Fibroblast of skin of right quadriceps (primary cell): ENCODE measurements at places on chromosomes 6 and 20.

DNA sequence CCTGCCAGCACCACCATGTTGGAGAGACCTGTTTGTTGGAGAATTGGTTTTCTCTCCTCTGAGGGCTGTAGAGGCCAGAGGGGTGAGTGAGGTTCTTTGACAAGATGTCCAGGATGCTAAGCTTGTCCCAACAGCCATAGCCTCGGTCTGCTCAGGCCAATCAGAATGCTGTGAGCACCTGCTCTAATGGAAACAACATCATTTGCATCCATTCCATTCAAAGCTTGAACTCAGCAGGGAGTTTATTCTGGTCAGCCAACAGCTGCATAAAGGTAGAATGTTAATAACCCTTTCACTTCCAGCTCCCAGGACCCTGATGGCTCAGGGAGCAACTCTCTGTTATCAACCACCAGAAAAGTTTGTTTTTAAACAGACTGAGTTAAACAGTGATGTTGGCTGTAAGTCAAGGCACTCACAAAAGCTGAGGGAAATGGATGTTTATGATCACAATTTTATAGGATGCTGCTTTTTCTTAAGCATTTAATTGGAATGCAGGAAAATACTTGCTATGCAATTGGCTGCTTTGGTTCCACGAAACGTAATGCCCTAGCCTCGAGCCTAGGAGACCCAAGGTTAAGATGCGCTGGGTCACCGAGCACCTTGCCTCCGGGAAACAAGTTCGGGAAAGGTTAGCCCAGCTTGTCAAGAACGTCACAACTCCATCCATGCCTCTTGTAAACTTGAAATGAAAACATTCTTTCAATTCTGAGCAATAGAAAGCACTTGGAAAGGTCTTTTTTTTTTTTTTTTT, 155.2 kb downstream of the NFATC2 start:
- DNase-seq, result no peak

GRCh38 chr6:11188161-11188915, 44.1 kb downstream of the NEDD9 start:
- peak; percentile 42 for DNase-seq

GRCh38 chr6:5126214-5126613, 41.1 kb downstream of the PPP1R3G start:
- DNase-seq, result peak; percentile 60

DNA sequence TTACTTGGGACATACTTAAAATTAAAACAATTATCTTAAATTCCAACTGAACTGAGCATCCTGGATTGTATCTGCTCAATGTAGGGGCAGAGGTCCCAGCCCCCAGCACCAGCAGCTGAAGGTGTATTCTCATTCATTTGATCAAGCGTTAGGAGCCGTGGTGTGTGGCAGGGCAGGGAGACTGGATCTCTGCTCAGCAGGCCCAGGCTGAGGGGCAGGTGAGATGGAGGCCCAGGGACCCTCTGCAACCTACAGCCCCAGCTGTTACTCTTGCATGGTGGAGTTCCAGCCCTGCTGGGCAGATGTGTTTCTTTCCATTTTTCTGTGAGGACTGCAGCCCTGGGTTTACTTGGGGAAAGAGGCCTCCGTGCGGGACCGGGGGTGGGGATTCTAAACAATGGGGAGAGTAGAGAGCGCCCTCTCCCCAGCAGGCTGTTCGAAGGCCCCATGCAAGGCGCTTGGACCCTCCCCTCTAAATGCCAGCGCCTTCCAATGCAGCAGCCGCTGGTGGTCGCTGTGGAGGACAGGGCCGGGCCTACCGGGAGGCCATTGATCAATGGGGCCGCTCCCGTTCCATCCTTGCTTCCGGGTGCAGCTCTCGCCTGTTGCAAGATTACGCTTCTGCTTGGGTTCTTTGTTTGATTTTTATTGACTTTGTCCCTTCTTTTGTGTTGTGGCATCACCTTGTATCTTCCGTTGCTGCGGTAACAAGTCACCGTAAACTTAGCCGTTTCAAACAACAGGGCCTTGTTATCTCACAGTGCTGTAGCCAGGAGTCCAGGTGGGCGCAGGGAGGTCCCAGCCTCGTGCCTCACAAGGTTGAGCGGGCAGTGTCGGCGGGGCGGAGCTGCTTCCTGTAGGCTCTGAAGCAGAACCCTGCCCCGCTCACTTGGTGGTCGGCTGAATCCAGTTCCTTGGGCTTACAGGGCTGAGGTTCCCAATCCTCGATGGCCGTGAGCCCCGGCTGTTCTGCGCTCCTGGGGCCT, 134.8 kb upstream of the PHACTR3 start:
- DNase-seq, result no peak

GRCh38 chr6:138944412-138944811, 43.6 kb downstream of the REPS1 start:
- peak; percentile 45 for DNase-seq

DNA sequence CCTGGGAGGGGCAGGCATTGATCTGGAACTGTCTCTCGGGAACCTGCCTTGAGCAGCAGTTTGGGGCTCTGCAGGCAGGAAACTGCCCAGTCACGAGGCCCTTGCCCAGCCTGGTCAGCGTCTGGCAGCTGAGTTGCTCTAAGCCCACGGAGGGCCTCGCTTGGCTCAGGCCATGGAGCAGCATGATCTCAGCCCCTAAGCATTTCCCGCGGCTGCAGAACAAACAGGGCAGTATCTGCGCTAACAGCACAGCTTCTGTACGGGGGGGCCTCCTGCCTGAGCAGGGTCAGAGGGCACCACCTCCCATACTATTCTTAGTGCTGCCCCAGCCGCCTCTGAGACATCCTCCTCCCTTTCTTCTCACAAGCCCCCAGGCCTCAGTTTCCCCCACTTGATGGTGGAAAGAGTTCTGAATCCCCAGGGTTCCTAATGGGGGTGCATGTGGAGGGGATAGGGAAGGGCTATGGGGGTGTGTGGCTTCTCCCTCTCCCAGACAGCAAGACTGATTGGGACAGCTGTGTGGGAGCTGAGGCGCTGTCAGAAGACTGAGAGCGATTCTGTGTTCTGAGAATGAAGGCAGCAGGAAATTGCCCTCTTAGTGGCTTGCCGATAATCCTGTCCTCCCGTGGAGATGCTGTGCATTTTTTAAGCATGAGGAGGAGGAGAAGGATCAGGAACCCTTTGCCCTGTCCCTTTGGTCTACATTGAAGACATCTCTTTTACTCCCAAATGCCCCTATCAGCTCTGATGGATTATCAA, 46.4 kb downstream of the MOCS1 start:
- peak; percentile 72 for DNase-seq

DNA sequence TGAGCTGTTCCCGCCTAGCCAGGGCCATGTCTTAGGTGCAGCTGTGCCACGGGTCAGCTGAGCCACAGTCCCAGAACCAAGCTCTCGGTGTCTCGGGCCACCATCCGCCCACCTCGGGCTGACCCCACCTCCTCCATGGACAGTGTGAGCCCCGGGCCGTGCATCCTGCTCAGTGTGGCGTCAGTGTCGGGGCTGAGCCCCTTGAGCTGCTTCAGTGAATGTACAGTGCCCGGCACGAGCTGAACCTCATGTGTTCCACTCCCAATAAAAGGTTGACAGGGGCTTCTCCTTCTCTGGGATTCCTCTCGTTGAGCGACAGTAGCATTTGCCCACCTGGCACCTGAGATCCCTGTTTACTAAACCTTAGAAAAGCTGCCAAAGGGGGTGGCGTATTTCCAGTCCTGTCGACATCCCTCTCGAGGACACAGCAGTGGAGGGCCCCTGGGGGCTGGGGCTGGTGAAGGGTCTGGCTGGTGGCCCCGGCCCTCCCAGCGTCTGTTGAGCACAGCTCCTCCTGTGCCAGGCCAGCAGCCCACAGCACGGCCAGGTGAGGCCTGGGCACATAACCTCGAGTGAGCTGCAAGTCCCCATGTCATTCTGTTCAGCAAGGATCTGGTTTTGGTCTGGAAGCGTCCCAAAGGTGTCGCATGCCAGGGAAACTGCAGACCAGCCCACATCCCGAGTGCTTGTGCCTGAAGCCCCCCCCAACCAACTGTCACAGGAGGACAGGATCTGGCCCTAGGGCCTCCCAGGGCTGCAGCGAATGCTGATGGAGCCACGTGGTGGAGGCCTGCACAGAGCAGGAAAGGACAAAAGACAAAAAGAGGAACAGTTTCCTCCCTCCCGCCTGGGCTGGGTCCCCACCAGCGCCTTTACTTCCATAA, 21.2 kb upstream of the PYGB start:
- DNase-seq, result no peak

GRCh38 chr6:100487638-100488037, 22.9 kb upstream of the SIM1 start:
- DNase-seq, result no peak

DNA sequence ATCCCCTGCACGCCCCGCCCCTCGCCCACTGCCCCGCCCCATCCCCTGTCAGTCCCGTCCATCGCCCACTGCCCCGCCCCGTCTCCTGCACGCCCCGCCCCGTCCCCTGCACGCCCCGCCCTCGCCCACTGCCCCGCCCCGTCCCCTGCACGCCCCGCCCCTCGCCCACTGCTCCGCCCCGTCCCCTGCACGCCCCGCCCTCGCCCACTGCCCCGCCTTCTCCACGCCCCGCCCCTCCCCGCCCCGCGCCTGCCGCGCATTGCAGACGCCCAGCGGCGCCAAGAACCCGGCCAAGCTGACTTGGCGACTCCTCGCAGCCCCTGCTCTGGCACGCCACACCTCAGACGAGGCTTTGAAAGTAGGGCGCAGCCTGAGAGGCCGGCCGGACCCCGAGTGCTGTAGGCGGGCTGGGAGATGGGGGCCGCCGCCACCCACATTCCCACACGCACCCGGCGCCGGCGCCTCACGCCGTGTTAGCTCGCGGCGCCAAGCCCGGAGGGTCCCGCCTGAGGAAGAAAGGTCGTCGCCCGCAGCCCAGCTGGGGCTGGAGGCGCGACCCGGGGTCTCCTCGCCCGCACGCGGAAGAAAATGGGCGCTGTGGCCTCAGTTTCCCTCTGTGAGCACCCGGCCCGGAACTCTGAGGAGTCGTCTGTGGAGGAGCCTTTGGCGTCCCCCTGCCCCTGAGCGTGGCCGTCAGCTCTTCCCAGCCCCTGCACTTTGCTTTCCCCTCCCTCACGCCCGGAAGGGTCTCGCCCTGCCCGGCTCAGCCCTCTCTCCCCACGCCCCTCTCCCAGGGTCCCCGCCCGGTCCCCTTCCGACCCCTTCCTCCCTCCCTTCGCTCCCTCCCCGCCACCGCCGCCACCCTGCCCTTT, at the start of gene RAD21L1:
TSS of gene RAD21L1 (plus strand) at position 262 of the 872 bp plus-strand sequence. CDS start 2,410 bp downstream, outside the sequence.
- peak; percentile 73 for DNase-seq

- DNase-seq, result peak; percentile 46
These were observed 218.9 kb downstream of the EYA2 start for GRCh38 chr20:47113362-47114109.

DNA sequence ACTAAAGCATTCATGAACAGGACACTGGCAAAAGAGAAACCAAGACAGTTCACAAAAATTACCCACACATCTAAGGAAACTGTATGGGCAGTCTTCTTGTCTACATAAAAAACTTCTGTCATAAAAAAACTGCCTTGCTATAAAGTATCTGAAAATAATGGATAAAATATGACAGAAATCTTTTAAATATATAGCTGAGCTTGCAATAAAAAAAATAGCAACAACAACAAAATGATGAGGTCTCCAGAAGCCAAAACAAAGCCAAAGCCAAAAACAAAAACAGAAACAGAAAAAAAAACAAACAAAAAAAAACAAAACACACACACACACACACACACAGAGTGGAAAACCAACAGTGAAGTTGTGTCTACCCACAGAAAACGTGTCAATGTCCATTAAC, 14.8 kb downstream of the LY86 start:
- no peak for DNase-seq

GRCh38 chr6:36320475-36320874, 16.2 kb downstream of the BNIP5 start:
- no peak for DNase-seq

DNA sequence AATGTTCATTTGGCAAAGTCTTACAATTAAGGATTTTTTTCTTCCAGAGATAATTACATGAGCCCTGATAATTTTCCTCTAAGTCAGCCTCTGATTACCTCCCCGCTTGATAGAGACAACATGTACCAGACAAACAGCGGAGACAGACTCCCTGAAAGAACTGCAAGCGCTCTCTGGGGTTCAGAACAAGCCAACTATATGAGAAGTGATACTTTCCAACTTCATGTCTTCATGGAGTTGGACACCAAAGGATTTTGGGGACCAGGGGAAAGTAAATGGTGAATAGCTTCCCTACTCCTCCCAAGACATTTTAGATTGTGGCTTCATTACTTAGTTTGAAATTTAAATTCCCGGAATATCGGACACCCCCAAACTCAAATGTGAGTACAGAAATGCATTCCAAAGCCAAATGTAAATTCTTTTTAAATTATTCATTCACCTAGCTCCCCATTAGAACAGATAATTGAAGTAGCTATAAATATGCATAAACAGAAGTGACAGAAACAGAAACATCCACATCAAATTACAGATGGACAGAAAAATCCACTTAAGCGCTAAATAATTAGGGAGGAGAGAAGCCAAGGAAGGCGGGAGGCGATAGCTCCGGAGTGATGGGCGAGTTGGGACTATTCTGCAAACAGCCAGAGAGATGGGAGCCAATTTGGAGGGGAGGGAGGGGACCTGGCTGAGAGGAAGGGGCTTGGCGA, 129.7 kb upstream of the AKAP12 start:
- DNase-seq, result no peak

- peak; percentile 29 for DNase-seq
These were observed 707 bp downstream of the MAN1A1 start for GRCh38 chr6:119348748-119349360.

GRCh38 chr6:35051997-35052583, 89.0 kb downstream of the TCP11 start:
- DNase-seq, result no peak

DNA sequence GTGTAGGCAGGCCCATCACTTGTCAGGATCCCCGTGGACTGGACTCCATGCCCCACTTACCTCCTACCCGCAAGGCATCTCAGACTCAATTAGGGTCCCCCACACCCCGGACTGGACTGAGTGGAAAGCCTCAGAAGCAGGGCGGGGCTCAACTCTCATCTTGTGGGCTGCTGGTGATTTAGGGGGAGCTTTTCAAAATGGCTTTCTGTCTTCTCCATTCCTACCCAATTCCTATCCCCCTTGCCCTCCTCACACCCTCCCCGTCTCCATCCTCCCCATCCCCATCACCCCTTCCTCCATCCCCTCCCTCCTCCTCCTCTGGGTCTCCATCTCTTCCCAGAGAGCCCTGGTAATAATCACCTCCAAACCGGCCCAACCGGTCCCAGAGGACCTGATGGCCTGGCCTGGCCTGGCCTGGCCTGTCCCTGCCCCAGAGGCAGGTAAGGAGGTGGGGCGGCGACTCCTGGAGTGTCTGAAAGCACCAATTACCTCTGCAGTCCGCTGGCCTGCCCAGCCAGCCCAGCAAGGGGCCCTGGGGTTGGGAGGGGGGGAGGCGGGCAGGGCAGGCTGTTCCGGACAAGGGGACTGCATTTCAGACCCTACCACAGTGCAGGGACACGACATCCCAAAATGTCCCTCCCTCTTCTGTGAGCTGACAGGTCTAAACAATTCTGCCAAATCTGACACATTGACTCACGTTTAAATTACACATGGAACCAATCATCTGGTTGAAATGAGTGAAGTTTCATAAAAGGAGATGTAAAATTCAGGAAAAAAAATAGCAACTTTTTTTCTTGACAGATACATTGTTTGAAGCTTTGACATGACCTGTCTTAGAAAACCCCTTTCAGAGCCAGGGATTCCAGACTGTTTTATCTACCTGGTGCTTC, 24.8 kb downstream of the MAFB start:
- no peak for DNase-seq
